GM12892 (cell line): ENCODE measurements at places on chromosomes 4 and X.

DNA sequence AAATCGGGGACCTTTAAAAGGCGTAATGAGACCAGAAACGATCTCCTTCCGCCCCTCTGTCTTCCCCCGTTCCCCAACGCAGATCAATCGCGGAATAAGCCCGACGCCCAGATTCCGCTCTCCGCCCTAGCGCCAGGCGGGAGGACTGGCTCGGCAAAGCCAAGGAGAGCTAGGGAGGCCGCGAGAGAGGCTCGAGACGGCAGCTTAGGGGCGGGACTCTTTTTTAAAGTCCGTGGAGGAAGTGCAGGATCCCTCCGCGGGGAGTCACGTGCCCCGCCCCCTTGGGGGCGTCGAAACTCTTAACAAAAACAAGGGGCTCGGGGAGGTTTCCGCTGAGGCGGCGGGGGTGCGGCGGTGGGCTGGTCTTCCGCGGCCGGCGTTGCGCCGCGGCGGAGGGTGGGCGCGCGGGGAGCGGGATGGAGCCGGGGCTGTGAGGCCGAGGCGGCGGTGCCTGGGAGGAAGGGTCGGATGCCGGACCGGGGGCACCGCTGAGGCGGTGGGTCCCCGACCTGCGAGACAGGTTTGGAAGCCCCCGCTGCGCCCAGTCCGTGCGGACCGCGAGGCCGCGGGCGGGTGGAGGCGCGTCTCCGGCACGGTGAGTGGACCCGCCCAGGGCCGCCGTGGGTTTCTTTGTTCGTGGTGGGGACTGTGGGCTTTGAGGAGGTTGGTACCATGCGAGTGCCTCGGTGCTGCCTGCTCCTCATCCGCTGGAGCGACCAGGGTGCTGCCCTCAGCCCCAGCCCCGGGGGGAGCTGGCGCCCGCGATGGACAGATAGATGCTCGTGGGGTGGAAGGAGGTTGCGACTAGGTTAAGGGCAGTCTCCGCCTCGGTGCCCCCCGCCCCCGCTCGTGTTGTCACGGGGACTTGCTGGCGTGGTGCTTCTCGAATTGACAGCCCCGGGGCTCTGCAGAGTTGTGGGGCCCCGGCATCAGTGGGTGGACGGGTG is at the start of gene CCNG2:
Gene CCNG2 (plus strand): TSS at position 296 of the 947 bp plus-strand sequence. CDS start 1,326 bp downstream, outside the sequence.
- no peak for DNase-seq

DNA sequence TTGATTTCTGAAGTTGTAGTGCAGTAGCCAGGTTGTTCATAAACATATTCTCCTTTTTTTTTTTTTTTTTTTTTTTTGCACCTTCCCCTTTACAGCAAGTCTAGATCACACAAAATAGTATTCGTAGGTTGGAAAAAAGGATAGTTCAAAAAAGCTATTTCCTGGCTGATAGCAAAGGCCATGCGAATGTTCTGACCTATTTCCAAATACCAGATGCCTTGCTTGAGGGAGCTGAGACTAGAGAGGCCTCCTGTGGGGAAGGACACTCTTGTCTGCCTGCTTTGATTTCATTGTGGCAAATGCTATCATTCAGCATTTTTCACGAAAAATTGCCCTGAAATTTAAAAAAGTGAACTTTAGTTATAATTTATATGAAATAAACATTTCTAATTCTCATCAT is 111.4 kb downstream of the MAD2L1 start:
- DNase-seq: no peak

DNA sequence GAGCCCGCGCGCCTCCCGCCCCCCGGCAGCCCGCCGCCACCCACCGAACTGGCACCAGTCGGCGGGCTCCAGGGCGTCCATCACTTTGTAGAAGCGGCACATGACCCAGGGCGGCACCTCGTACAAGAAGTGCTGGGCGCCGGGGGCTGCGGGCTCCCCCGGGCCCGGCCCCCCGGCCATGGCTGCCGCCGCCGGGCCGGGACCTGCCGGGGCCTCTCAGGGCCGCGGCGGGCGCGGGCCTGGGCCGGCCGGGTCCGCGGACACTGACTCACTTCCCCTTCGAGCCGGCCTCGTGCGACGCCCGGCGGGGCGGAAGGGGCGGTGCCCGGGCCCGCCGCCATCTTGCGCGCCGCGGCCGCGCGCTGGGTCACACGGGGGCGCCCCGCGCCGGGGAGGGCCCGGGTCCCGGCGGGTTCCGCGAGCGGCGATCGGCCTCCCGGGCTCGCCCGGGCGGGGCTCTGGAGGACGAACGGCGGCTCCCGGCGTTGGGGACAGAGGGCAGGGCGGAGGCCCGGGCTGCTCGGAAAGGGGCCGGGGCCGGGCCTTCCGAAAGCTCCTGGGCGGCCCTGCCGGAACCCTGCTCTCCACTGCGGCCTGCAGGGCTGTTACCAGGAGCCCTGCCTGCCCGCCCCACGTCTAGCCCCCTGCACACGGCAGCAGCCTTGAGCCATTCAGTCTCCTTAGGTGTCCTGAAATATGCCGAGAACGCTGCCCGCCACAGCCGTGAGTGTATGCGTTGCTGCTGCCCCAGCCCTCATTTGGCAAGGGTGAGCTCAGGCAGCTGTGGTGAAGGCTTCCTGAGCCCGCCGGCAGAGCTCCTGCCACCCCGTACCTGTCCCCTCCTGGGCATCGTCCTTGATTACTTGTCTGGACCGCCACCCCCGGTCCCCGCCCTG is at the start of gene IRAK1:
Gene IRAK1 (minus strand): TSS at position 270 of the 896 bp plus-strand sequence. CDS start 90 bp downstream, at position 180.
- DNase-seq: peak; percentile 69

- DNase-seq: no peak
These were observed 116.2 kb downstream of the CBR4 start for GRCh38 chr4:168893807-168894206.

DNA sequence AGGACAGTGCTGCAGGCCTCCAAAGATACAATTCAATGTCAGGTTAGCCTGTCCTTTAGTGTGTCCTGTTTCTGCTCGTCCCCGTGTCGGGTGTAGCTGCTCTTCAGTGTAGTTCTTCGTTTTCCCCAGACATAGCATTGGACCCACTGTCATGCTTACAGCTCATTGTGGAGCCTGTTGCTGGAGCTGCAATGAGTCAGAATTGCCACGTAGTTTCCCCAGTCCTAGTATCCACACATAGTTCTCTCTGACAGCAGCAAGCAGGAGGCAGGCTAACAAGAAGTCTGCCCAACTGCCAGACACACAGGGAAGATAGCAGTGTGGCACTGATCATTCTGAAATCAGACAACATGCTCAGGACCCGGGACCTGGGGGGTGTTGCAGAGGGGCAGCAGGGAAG is 49.2 kb downstream of the MOSPD2 start:
- DNase-seq: no peak

GRCh38 chr4:82842593-82842992 is 44.0 kb upstream of the SCD5 start:
- no peak for DNase-seq

DNA sequence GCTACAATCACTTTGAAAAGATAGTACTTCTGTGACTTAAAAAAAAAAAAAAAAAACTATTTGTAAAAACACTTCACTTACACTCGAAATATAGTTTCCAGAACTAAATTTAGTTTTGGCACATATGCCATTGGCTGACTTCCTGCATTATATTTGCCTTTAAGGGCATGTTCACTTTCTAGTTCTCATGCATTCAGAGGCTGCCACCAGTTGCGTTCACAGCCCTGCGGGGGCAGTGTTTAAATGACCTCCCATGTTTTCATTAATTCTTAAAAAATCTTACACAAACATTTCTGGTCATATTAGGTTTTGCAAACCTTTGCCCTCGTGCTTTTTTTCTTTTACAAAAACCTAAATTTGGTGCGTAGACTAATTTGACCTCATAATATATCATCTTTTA is 12.4 kb upstream of the ARHGAP6 start:
- DNase-seq: no peak

- DNase-seq: peak; percentile 64
These were observed 11.7 kb downstream of the RPL9 start for GRCh38 chr4:39446842-39447573.

DNA sequence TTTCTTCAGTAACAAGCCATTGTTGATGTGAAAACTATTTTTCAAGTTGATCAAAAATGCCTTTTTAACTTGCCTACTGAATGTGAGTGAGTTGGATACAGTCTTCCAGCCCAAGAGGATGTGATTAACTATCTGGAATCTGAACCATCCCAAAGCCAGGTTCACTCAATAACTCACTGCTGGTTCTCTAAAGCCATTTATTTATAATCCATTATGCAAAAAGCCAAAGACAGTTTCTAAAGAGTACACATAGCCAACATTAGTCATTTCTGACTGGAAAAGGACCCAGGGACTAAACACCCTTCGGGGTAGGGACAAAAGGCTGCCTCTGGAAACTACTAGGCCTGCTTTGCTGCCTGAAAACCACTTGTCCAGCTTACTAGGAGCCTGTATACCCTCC is 109.6 kb downstream of the SHROOM4 start:
- DNase-seq: no peak

DNA sequence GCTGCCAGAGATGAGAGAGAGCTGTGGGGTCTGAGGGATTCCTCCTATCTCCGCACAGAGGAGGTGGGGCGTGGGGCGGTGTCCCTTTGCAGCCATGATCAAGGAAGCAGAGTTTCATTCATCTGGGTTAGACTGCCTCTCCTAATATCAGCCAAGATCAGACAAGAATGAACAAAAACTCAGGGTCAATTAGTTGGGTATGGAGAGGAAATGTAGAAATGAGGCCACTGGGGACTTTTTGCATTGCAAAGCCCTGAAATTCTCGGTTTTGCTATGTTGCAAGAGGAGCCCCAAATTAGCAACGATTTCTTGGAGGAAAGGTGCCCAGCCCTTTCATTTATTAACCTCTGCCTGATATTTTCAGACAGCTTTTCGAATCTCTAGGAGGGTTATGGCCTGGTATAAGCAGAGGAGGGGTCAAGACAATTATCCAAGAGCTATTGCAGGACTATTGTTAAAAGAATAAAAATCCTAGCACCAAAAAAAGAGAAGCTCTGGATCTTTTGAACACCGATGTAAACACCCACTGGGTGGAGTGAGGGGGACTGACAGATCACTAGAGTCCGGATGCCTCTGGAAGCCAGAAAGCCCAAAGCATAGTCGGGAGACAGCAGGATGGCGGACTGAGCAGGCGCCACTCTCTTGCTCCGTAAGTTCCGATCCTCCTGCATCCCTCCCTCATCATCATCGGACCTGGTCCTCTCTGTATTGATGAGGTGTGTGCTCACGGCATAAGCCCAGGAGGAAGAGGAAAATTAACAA is 34.4 kb upstream of the ACSL1 start:
- DNase-seq: no peak

DNA sequence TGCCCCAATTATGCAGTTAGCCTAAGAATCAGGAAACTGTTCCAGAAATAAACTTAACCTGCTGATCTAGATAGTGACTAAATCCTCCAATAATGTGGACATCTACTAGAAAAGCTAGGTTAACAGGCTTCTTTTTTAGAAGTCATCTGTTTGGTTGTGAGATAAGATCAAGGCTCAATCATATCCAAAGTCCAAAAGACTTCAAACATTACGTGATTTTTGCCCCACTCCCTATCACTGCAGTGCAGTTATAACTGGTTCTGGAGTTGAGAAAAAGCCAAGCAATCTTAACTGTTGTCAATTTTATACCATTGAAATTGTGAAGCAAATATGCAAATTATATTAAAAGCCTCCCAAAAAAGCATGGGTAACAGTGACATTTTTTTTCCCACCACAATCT is 781.4 kb downstream of the KLHL13 start:
- no peak for DNase-seq

- no peak for DNase-seq
These were observed 61.2 kb downstream of the SH3BGRL start for GRCh38 chrX:81263059-81263458.

GRCh38 chr4:40675166-40675565 is 45.5 kb upstream of the RBM47 start:
- no peak for DNase-seq

- no peak for DNase-seq
These were observed 54.7 kb downstream of the SLITRK4 start for GRCh38 chrX:143581240-143581639.

DNA sequence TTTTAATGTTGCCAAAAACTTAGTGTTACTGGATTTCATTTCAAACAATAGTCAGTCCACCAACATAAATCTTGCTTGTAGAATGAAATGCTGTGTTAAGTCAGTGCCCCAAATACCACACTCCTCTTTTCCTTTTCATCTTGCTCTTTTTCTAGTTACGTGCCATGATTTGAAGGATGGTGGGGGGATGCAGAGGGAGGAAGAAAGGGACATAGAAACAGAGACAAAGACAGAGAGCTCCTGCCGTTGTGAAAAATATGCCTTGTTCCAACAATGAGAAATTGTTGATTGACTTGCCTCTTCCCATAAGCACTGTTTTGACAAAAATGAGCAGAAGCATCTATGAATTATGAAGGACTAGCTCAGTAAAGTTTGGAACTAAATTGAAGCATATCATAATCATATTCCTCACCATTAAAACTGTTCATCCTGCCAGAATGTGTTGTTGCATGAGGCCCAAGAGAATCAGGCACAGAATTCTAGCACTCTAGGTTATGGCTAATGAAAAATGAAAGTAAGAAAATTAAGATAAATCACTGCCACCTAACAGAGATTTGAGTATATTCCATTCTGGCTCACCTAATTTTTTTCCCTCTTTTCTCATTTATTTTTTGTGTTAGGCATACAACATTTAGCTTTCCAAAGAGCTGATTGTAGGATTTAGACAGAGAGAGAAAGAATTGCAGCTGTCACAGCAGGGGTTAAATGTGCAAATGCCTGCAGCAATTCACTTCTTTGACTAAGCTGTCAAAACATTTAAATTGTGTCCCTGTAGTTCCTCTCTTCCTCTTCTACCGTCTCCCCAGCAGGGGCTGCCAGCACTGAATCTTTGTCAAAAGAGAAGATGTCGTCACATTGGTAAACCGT is 111.6 kb upstream of the PTPN13 start:
- no peak for DNase-seq

DNA sequence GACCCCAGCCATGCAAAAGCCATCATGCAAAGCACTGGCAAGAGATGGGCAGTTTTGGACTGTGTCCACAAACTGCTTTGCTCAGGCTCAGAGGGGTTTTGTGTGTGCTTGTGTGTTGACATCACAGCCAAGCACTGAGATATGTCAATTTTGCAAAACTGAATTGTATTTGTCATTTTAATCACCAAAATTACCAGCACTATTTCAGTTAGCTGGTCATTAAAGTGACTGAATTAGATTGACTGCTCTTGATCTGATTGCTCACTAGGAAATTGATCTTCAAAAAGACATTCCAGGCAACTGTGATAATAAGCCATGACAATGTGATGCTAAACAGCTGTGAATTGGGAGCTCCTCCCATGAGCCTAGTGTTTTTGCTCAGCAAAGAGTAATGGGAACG is 337.3 kb upstream of the GNPDA2 start:
- DNase-seq: no peak

- no peak for DNase-seq
These were observed 1001.2 kb downstream of the STIM2 start for GRCh38 chr4:27861802-27862201.
